NCI-H226 (cell line): ENCODE measurements at places on chromosomes 12 and 14.

GRCh38 chr14:46377305-46377704 is 274.3 kb downstream of the RPL10L start:
- DNase-seq = no peak

DNA sequence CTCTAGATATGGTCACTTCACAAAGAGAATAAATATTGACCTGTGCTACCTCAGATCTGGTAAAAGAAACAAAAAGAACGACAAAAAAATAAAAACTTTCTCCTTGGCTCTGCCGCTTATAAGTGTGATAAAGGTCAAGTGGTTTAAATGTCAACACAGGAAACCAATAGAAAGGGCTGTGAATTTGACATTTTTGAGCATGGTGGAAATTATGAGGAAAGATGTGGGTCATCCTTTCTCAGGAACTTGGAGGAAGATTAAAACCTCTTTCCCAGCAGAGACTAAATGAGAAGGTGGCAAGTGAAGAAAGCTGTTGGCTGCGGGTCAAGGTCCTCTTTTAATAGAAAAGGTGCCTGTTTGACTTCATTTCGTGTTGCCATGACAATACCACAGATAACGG is 28.2 kb downstream of the TESPA1 start:
- DNase-seq = no peak

GRCh38 chr12:65184858-65185229 is 15.5 kb downstream of the LEMD3 start:
- DNase-seq = no peak

- no peak for DNase-seq
Observed at GRCh38 chr14:103833711-103834110, 13.7 kb downstream of the PPP1R13B start.
